ENCODE measurements at places on chromosomes 12 and 14.

DNA sequence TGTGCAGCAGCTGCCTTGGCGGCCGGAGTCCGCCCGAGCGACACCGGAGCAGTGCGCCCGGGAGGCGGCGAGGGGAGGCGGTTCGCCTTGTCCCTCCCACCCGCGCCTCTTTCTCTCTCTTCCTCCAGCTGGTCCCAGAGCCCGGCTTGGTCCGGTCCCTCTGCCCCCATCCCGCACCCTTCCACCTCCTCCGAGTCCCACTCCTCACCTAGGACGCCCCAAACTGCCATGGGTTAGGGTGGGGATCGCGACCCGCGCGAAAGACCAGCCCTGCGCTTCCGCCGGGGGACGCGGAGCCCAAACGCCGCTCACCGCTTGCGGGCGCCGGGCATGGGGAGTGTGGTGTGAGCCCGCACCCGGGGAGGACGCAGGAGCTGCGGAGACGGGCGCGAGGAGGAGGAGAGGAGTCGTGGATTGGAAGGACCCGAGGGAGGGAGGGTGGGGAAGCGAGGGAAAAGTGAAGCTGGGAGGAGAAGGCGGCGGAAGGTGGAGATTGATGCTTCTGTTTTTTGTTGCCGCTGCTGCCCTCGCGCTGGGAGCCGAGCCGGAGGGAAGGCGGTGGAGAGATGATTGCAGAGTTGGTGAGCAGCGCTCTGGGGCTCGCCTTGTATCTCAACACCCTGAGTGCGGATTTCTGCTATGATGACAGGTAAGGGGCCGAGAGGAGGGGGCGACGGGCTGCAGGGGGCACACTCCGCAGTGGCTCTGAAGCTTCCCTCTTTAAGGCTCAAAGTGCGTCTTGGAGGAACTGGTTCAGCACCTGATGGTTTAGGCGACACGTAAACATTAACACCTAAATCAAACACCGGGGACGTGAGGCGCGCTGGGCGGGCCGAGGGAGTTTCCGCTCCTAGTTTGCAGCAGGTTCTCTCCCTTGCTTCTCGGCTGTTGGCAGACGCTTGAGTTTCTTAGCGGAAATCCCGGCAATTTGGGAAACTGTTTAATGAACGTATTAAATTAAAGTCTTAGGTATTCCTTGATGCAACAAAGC lies 610 bp downstream of the TMTC2 start:
- DNase-seq: peak; percentile 37

- peak; percentile 51 for DNase-seq
Observed at GRCh38 chr12:20946732-20947131, 136.2 kb downstream of the SLCO1B3 start.

DNA sequence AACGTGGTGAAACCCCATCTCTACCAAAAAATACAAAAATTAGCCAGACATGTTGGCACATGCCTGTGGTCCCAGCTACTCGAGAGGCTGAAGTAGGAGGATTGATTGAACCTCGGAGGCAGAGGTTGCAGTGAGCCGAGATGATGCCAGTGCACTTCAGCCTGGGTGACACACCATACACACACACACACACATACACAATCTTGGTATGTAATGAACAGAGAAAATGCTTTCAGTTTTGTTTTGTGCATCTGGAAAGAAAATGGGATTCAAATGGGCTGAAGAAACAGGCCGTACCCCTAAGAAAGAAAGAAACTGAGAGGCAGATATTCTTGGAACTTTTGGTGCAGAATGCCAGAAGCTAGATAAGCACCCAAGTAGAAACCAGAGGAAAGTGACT lies 107.2 kb downstream of the PDE3A start:
- no peak for DNase-seq

DNA sequence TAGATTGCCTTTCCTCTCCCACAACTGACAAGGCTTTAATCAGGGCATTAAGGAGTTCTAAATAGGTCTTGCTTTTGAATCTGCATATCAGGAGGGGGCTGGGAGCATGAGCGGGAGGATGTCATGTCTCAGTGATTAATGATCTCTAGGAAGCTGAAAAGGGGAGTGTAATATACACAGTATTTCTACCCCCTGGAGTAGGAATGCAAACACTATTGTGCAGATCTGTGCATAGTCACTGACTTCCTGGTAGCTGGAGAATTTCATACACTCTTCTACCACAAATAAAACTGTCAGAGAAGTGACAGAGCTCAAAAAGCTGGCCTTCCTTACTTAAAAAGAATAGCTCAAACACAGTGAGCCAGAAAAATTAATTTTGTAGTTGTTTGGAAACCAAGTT lies 65.8 kb downstream of the RIC8B start:
- DNase-seq: no peak

GRCh38 chr14:101478096-101478495 lies 83.2 kb upstream of the DIO3 start:
- no peak for DNase-seq

DNA sequence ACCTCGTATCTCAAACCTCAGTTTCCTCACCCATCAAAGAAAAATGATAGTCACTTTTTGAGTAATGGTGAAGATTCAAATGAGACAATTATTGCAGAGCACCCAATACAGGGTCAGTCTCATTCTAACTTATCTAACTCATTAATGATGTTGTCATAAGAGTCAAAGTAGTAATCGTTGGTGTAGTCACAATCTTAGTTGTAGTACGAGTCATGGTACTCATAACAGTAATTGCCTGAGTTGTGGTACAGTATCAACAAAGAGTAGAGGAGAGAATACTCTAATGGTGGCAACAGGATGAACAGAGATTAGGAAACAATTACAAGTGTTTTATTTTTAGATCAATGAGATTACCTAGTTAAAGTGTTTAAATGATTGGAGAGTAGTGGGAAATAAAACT lies 93.6 kb upstream of the TMTC2 start:
- DNase-seq: no peak

- DNase-seq: peak; percentile 65
Observed at GRCh38 chr12:49301760-49302159, 6.8 kb downstream of the PRPH start.

DNA sequence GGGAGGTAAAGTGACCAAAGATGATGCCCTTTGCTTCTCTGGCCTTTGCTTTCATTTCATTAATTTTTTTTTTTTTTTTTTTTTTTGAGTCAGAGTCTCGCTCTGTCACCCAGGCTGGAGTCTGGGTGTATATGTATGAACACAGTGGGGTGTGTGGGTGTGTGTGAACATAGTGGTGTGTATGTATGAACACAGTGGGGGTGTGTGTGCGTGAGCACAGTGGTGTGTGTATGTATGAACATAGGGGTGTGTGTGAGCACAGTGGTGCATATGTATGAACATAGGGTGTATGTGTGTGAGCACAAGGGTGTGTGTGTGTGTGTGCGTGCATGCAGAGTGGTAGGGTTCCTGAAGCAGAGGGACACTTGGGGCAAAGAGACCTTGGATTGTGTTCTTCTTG lies 9.6 kb downstream of the KLC1 start:
- DNase-seq: no peak

- no peak for DNase-seq
Observed at GRCh38 chr14:100712490-100712889, 14.2 kb upstream of the DLK1 start.

DNA sequence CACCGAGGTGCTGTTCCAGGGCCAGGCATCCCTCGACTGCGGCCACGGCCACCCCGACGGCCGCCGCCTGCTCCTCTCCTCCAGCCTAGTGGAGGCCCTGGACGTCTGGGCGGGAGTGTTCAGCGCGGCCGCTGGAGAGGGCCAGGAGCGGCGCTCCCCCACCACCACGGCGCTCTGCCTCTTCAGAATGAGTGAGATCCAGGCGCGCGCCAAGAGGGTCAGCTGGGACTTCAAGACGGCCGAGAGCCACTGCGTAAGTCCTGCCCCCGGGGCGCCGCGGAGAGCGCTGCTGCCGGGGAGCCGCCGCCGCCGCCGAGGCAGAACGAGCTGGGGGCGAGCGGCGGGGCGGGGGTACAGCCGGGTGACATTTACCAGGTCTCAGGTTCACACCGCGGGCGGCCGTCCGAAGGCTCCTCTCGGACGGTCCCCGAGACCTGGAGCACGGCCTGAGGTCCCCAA lies 1.4 kb downstream of the PLXNC1 start:
- no peak for DNase-seq

DNA sequence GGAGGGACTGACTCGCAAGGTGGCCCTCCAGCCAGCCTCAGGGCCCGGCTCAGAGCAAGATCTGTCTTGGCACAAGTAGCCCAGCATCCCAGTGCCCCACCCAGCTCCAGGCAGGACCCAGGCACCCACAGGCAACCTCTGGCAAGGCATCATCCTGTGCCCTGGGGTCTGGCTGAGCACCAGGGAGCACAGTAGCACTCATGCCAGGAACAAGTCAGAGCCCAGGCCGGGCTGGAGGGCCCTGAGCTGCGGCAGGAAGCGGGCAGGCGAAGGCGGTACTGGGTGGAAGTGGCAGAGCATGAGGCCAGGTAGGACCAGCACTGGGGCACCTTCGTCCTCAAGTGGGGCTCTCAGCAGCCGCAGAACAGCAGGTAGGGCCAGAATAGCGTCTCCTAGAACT lies 5.2 kb upstream of the DIO3 start:
- no peak for DNase-seq

DNA sequence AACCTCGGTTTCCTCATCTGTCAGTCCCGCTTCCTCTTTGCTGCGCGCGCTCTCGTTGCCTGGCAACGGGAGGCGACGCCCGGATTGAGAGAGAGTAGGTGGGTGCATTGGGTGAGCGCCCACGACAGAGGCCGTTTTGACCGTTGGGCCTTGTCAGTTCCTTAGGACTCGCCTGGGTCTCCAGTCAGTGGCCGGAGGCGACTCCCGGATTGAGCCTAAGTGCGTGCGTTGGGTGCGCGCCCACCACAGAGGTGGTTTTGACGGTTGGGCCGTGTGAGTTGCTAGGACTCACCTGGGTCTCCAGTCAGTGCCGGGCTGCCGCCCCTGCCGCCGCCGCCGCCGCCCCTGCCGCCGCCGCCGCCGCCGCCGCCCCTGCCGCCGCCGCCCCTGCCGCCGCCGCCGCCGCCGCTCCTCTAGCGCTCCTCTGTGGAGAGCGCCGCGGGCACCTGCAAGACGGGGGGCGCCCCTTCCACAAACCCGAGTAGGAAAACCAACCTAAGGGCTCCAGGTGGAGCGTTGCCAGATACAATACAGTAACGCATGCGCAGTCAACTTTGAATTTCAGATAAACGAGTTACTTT lies 37.2 kb downstream of the APOBEC1 start:
- DNase-seq: peak; percentile 70

DNA sequence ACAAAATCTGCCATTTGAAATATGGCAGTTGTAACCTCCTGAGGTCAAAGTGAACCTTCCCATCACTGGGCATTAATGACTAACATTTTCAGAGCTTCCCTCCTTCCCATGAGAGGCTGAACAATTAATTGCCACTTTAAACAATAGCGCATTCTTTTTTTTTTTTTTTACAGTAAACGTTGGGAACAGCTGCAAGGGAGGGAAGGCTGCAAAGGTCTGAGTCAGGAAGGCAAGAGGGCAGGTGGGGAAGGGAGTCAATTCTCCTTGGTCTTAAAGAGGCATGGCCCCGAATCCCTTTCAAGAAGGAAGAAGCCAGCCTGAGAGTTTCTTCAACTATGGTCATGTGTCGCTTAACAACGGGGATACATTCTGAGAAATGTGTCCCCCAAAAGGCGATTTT lies 41.0 kb upstream of the PLEKHG3 start:
- DNase-seq: no peak

- DNase-seq: no peak
Observed at GRCh38 chr14:44963044-44963528, 1.1 kb downstream of the TOGARAM1 start.

GRCh38 chr12:90301561-90302133 lies 593.0 kb upstream of the ATP2B1 start:
- no peak for DNase-seq

DNA sequence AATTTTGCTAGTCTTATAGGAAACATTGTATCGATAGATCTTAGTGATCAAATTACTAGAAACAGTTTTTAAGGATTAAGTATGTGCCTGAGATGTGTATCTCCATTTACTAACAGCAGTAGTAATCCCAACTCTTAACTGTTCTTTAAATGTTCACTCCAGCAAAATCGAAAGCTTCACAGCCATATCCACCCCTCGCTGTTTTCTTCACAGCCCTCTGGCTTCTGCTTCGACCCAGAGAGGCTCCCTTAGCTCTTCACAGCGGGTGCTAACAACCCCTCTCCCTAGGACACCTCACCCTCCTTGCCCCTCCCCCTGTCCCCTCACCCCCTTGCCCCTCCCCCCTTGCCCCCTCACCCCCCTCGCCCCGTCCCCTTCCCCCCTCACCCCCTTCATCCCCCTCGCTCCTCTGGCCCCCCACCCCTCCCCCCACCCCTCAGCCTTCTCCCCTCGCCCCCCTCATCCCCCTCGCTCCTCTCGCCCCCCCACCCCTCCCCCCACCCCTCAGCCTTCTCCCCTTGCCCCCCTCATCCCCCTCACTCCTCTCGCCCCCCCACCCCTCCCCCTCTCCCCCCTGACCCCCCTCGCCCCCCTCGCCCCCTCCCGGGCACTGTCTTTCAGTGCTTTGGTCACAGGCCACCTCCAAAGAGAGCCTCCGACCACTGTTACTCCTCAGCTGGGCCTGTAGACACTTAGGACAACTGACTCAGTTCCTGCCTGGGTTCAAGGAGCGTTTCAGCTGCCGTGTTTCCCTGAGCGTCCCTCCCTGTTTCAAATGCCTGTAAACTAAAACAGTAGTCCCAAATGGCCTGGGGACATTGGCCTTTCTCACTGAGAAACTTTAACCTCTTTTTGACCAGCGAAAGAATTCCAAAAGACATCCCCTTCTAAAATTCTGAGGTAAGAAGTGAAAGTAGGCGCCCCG lies 46.0 kb upstream of the DYNC1H1 start:
- DNase-seq: peak; percentile 20

DNA sequence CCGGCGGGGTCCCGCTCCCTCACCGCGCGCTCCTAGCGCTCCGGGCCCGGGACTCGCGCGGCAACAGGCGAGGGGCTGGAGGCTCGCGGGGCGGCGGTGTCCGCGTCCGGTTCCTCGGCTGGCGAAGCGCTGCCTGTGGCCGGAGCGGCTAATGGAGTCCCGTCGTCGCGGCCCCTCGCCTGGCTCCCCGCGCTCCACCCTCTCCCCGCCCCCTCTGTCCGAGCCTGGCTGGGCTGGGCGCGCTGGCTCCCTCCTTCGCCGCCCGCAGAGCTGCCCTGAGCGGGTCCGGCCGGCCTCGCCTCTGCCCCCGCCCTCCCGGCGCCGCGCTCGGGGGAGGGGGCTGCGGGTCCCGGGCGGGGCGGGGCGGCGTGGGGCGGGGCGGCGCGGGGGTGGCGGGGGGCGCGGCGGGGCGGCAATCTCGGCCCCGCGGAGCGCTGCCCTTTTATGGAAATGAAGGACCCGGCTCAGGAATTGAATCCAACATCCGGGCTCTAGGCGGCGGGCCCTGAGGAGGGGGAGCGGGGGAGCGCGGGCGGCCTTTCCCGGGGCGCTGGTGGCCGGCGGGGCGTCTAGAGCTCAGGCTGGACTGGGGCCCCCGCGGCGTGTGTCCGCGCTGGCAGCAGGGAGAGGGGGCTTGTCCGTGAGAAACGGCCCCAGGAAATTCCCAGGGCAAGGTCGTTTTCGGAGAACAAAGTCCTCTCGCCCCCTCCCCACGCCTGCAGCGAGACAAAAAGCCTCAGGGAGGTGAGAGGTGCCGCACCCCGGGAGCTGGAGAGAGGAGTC lies at the start of gene FERMT2:
FERMT2 (minus strand) TSS at position 153 of the 783 bp plus-strand sequence. CDS start 482 bp downstream, outside the sequence.
- DNase-seq: peak; percentile 87

GRCh38 chr12:85575120-85576096 lies 260.8 kb downstream of the RASSF9 start:
- DNase-seq: peak; percentile 48
